Left renal pelvis (tissue), 4 donors: ENCODE measurements at places on chromosomes 7 and 10.

- DNase-seq, result no peak
These were observed 45.6 kb upstream of the ENO4 start for GRCh38 chr10:116803451-116804249.

GRCh38 chr10:129272866-129273650 is 194.0 kb upstream of the MGMT start:
- DNase-seq, result no peak

GRCh38 chr7:6367701-6368211 is 80.0 kb downstream of the DAGLB start:
- DNase-seq, result no peak

GRCh38 chr10:86203162-86203905 is 163.3 kb downstream of the GRID1 start:
- peak; percentile 24 for DNase-seq

GRCh38 chr7:608361-608760 is 88.7 kb upstream of the PDGFA start:
- no peak for DNase-seq

DNA sequence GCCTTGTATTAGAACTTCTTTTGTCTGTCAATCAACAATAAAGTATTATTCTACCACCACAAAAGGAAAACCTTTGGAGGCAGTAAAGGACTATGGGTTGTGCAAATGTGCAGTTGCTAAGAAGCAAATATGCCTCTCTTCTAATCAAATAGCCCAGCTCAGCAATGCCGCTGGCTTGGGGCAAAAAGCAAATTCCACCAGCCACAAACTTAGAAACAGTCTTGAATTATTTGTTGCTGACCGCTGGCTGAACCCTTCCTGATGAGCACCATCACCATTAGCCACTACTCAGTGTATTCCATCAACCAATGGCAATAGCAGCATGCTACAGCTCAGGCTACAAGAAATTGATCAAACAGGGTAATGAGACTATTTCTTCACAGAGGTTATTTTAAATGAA is 51.0 kb downstream of the SKAP2 start:
- no peak for DNase-seq

- no peak for DNase-seq
These were observed 25.2 kb downstream of the GRID1 start for GRCh38 chr10:86341361-86341811.

DNA sequence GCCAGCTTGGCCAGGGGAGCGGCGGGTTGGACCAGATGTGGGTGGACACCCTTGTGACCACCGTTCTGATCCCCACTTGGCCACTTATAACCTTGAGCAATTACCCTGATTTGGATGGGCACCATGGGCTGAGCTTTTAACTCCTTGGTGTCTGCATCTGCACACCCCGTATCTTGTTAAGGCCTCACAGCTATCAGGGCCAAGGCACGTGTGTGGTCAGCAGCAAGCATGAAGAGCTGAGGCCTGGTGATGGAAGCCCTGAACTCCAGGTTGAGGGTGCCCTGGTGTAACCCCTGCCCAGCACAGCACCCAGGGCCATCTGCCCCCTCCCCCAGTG is 89.2 kb downstream of the ZMIZ1 start:
- no peak for DNase-seq

DNA sequence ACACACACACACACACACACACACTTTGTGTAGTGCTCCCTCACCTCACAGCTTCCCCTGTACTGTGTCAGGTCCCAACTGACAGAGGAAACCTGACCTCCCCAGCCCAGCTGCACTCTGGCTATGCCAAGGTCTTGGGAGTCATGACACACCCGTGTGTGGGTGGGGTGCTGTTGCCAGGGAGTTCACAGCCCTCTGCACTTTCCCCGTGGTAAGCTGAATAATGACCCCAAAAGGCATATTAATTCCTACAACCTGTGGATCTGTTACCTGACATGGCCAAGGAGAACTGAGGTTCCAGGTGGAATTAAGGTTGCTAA is 8.9 kb upstream of the NANOS1 start:
- DNase-seq, result no peak

- no peak for DNase-seq
These were observed 906.7 kb upstream of the CELF2 start for GRCh38 chr10:10110844-10111490.

GRCh38 chr10:49082766-49083165 is 32.6 kb downstream of the VSTM4 start:
- no peak for DNase-seq

DNA sequence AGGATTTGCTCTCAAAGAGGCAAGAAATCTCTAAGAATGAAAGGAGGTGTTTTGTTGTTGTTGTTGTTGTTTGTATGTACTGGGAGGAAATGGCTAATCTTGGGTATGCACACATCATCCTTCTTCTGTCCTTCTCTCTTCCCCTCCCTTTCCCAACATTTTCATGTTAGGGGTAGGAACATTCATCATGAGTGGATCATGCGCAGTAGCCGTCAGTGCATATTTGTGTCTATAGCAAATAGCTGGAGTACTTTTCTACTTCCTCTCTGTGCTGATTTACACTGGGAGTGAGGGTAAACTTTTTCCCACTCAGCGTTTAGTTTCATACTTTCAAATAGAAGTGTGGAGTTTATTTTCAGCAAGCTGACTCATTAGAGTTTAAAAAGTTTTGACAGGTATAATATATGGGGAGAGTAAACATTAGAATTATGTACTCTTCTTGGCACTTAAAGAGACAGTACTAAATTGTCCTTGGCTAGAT is 80.5 kb upstream of the PRKG1 start:
- DNase-seq, result peak; percentile 27

- DNase-seq, result no peak
These were observed 4.4 kb upstream of the CLIP2 start for GRCh38 chr7:74284781-74285259.

DNA sequence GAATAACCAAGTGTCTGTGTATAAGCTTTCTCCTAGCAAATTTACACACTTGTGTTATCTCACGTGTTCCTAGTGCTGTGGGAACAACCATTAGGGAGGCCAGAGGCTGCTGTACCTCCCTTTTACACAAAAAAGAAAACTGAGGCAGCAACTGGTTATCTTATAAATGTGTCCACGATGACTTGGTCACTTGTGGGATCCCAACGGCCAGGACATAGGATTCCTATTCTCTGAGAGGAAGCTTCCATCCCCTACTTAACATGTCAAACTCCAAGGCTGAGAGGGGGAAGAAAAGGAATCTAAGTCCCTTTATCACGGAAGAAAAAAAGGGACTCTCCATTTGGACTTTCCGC is 484 bp downstream of the ZNF438 start:
- DNase-seq, result peak; percentile 29

- DNase-seq, result no peak
These were observed 15.8 kb downstream of the MET start for GRCh38 chr7:116687801-116688201.

DNA sequence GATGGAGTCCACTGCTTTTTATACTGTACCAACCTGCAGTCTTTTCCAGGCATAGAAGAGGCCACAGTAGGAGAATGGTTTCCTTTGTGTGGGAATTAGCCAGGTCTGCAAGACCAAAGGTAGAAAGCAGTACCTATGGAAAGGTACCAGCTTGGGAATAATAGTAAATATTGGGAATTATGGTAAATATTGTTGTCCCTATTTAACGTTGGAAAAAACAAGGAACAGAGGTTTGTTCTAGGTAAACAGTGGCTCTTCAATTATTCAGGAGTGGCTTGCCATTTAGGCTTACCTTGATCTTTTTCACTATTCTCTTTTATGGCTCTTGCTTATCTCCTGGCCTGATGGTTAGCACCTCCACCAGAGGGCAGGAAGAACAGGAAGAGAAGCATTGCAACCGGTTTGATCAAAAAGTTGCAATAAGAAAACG is 43.9 kb upstream of the GSAP start:
- no peak for DNase-seq

GRCh38 chr10:62047228-62047892 is 145.9 kb downstream of the ARID5B start:
- DNase-seq, result no peak

GRCh38 chr10:7370511-7370910 is 40.3 kb downstream of the SFMBT2 start:
- DNase-seq, result no peak

GRCh38 chr7:44893710-44894234 is 8.4 kb upstream of the PURB start:
- DNase-seq, result no peak

DNA sequence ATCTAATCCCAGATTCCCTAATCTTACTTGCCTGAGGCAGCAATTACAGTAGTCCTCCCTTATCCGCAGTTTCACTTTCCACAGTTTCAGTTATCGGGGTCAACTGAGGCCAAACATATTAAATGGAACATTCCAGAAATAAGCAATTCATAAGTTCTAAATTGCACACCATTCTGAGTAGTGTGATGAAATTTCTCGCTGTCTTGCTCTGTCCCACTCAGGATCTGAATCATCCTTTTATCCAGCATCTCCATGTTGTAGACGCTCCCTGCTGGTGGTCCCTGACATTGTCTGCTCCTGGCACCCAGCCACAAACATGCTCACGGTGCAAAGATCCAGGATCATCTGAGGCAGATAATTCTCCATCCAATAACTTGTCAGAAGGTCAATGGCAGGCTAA is 128.7 kb upstream of the CXCL12 start:
- no peak for DNase-seq

DNA sequence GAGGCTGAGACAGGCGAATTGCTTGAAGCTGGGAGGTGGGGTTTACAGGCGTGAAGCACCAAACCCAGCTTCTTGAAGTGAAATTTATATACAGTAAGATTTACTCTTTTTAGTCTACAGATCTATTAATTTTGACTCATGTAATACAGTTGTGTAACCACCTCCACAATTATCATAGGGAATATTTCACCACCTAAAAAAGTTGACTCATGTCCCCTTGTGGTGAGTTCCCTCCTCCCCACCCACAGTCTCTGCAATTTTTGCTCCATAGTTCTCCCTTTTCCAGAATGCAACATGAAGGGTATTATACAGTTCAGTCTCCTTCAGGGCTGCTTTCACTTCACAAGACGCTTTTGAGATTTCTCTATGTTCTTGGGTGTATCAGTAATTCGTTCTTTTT is 156.8 kb downstream of the FAM107B start:
- no peak for DNase-seq

DNA sequence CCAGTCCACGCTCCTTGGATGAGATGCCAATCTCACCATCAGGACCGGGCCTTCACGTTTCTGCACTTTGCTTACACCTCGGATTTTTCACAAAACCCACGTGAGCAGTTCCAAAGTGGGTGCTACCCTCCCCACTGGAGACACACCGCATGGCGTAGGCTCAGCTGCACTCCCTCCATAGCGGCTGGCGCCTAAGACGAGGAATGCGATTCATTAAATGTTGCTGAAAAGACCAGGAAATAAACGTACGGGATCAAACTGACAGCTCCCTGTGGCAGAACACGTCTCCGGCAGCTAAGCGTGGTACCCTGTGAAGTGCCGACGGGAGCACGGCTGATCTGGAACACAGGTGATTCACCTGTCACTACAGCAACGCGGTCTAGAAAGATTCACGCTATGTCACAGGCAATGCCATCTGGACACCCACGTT is 209.0 kb downstream of the DIP2C start:
- DNase-seq, result no peak

DNA sequence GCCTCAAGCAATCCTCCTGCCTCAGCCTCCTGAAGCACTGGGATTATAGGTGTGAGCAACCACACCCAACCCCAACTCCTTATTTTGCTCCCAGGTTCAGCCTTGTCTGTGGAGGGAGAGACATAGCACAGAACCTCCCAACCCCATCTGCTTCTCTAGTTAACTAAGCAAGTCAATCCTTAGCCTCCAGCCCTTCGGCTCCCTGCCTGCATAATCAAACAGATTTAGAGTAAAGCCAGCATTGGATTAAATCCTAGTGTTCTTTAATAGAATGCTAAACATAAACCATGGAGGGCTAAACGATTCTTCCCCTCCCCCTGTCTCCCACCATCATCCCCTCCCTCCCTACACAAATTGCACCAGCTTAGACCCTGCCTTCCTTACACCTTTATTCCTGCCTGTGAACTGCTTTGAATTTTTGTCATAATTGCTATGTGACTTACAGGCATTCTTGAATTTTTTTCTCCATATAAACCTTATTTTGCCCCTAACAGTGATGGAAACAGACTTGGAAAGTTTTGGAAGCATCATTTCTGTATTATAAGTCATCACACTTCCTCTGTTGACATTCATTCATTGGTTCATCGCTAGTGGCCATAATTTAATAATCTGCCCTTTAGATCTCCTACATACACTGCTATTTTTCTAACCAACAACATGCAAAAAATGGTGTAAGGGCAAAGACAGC is 72.6 kb upstream of the TOMM7 start:
- no peak for DNase-seq

- no peak for DNase-seq
These were observed 136.4 kb upstream of the FGFR2 start for GRCh38 chr10:121734589-121735045.

DNA sequence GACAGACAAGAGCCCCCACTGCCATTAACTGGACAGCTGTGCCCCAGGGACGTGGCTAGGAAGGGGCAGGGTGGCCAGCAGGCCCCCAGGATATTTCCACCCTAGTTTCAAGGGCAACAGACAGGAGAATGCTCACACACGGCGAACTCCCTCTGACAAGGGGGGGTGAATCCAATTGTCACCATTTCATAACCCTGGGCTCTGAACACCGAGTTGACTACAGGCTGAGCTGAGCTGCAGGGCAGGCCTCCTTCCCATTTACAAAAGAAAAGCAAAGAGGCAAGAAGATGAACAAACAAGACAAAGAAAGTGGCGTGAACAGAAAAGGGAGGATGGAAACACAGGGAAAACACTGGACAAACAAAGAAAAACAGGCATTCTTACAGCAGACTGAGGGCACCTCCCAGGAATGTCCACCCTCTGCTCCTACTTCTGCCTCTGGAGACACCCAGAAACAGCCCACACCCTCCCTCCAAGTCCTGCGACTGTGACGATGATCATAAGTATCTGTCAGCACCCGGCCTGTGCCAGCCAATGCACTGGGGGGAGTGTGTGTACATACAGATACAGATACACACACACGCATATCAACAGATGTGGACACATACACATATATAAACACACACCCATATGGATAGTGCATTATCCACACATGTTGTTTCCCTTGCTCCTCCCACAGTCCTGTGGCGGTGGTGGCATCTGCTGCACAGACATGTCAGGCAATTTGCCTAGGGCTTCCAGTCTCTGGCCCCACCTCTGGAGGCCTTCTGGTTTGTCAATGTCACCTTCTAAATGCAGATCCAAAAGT is 66.2 kb downstream of the FAM53B start:
- DNase-seq, result no peak
